HT-29 (cell line): ENCODE measurements at places on chromosomes 5 and 9.

GRCh38 chr9:123073441-123073840, 40.0 kb downstream of the GPR21 start:
- DNase-seq: no peak

GRCh38 chr5:82952326-82952725, 124.9 kb downstream of the TMEM167A start:
- DNase-seq: no peak

DNA sequence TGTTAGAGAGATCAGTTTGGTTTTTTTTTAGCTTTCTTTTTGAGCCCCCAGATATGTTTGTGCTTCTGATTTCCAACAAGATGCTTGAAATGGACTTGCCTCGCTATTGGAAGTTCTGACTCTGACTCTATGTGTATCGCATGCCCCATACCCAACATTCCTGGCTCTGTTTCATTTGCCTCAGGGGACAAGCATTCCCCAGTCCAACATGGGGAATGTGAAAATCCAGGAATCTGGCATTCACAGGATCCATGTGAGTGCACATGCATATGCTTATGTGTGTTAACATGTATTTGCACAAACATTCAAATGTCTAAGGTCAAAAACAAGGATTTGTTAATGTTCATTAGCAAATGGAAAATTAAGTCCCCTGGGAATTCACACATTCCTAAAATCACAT, 233.9 kb downstream of the TLR4 start:
- no peak for DNase-seq

DNA sequence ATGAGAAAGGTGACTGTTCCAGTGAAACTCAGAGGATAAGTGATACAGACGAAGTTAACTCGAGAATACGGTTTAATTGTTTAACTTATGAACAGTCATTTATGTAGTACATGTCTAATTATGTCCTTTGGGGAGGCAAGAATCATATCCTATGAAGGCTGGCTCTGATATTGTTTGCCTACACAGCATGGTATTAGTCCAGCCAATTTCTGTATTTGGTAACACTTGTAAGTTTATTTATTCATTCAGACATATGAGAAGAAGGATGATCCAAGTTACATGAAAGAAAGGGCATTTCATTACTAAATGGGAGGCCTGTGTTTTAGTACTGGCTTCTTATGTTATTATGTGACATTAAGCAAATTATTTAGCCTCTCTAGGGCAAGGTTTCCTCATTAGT, 199.7 kb downstream of the NNT start:
- DNase-seq: no peak

DNA sequence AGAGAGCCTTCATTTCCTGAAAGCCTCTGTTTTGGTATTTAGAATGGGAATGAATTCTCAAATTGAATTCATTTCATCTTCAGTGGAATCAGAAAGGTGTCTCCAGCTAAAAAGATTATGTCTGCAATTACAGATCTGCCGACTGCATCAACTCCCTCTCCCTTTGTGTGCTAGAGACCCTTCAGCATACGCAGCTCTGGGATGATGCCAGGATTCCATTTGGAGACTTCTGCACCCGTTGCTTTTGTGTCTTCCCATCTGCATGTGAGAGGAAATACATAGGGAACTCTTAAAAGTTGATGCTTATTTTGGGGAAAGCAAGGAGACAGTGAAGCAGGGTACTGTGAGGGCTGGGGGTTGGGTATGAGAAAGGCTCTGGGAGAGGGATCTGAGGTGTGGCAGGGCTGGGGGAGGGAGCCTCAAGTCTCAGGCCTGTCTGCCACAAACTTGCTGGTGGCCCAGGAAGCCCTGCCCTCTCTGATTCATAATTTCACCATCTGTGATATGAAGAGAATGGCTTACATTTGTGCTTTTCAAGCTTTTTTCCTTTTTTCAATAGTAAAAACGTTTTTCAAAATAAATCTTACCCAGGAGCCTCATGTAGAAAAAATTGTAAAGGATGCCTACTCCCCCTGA, 89.7 kb upstream of the SAP30L start:
- DNase-seq: no peak

- no peak for DNase-seq
Measured at GRCh38 chr5:148626081-148626613, 28.2 kb downstream of the HTR4 start.

DNA sequence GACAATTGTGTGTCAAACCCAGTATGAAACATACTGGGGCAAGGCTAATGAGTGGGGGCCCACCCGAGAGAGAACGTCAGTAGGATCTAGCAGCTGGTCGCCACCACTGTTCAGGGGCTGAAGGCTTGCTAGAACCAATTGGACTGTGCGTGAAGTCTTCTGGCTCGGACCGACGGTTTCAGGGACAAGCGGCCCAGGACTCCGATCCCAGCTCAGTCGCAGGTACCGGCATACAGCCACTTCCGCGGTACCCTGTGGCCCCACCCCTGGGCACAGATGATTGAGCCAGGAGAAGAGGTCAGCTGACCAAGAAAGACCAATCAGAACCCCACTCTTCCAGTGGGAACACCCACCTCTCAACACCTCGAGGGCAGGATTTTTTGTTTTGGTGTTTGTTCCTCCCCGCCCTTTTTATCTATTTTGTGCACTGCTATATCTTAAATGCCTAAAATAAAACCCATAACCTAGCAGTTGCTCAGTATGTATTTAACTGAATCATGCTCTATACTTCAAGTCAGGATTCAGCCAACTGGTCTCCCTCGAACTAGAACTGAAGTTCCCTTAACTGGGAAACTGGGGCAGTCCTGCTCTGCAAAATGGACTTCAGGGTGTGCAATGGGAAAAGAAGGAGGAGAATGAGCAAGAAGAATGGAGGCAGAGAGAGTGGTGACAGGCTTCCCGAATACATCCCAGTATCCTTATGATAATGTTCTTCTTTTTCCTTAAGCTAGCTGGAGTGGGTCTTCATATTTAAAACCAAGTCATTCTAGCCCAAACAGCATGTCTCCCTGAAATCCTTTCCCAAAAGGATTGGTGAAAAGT, 21.1 kb upstream of the CPEB4 start:
- no peak for DNase-seq

- DNase-seq: no peak
Measured at GRCh38 chr5:12313602-12314001, 409.4 kb upstream of the CTNND2 start.

GRCh38 chr5:123599171-123599570, 87.2 kb downstream of the CSNK1G3 start:
- no peak for DNase-seq

DNA sequence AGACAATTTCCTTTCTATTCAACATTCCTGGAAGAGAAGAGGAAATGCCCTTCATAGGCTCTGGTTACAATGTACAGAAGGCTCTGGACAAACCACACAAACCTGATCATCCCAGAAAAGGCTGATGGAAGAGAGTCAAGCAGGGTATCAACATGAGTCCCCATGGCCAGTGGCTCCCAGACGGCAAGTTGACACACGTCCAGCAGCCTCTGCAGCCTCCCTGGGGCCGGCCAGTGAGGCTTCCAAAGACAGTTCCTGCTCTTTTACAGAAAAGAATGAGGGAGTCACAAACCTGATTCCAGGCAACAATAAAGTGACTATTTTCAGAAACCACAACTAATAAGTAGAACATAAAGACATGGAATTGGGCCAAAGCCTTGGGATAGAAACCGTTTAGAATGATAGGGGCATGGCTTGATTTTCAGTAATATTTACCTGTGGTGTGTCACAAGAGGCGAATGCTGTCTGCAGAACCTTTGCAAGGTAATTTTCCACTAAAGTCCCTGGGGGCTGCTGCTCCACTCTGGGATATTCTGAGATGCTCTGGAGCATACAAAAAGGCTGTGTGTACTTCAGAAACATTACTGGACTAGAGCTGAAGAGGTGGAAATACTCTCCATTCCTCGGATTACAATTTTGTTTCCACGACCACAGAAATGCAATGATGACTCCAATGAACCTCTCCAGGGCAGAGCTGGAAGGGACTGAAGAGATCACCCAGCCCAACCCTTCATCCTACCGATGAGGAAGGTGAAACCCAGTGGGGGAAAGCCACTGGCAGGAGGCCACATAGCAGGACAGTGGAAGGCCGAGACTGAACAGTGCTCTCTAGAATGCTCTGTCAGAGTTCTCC, 10.4 kb downstream of the MED27 start:
- no peak for DNase-seq

DNA sequence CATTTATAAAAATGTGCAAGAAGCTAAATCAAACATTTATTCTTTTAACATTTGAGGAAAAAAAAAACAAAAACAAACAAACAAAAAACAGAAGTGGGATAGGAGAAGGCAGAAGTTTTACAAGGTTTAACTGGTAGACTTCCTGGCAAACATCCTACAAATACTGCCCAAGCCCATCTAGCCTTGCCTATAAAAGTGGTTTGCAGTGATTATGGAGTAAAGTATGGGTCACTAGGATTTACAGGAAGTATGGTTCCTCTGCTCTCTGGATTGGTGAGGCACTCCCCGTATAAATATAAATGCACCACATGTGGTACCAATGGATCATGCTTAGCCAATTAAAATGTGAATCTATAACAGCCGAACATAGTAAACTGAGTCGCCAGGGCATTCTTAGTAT, 291.9 kb downstream of the EDIL3 start:
- DNase-seq: no peak

- DNase-seq: no peak
Measured at GRCh38 chr9:127874301-127875221, 2.9 kb downstream of the AK1 start.

DNA sequence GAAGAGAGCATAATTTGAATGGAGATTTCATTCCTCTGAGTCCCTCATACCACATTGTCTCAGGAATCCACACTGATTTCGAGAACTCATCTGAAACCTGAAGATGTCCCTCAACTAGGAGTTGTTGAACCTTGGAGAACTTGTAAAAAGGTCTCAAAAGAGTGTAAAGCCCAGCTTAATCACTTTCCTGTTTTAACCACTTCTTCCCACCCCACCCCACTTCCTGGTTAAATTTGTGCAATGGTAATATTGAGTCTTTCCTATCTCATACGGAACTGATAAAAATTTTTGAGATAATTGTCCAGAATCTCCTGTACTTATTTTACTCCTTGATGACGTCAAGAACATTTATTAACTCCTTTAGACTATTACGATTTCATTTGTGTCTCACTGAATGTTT, 240.7 kb downstream of the ARRDC3 start:
- DNase-seq: no peak

- DNase-seq: no peak
Measured at GRCh38 chr5:39209924-39210323, 9.4 kb downstream of the FYB1 start.

- no peak for DNase-seq
Measured at GRCh38 chr9:114925039-114925438, 5.4 kb downstream of the TNFSF8 start.

GRCh38 chr9:121354141-121354540, 15.9 kb downstream of the STOM start:
- DNase-seq: no peak

- no peak for DNase-seq
Measured at GRCh38 chr9:32264170-32264864, 120.1 kb upstream of the ACO1 start.

DNA sequence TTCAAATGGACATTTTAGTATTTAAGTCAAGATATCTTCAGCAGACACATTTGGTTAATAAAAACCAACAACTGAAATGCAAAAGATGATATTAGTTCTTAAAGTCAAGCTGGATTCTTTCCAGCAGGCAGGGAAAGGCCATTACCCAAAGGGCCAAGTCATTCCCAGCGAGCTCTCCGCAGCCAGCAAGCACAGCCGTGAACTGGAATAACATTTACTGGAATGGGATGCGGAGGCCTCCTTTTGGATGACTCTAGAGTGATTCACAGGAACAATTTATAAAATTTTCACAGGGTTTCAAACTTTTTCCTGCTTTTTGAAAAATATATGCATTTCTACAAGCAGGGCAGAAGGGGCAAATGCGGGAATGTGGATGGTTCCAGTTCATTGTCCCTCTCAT, 76.6 kb upstream of the DAB2 start:
- DNase-seq: no peak

DNA sequence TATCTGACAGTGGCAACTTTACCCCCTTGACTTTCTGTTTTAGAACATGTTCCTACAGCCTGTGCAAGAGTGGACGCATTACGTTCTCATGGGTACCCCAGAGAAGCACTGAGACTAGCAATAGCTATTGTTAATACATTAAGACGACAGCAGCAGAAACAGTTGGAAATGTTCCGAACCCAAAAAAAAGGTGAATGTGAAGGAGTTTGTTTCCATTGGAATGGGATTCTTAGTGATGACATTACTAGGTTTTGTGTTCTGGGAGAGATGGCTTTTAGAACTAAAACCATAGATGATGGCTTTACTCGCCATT, 194.1 kb downstream of the ZSWIM6 start:
- no peak for DNase-seq

DNA sequence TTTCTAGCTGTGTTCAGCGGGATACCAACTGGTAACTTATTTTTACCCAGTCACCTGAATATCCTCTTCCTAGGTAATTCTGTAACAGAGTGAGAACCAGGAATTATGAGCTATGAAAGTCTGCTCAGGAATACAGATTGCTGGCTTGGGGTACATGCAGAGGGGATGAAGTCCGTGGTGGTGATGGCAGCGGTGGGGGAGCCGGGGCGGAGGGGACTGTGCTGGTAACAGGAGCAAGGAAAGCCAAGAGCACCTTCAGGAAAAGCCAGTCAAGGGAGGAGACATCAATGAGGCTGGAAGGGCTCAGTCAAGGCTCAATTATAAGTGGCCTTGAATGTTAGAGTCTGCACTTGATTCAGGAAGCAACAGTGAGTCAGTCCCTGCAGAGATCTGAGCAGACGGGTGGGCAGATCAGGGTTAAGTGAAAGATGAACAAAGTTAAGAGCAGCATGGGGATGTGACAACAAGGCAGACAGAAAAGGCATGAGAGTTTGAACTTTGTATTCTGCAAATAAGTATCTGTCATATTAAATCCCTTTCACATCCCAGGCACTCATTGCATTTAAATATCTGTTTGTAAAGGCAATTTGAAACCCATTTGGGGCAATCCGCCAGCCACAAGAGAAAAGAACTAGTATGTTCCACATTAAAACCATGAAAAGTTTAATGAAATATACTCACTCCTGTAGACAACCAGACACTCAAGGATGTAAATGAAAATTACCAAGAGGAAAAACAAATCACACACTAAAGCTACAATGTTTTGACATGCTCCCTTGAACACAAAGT, 101.2 kb downstream of the TTC39B start:
- no peak for DNase-seq

DNA sequence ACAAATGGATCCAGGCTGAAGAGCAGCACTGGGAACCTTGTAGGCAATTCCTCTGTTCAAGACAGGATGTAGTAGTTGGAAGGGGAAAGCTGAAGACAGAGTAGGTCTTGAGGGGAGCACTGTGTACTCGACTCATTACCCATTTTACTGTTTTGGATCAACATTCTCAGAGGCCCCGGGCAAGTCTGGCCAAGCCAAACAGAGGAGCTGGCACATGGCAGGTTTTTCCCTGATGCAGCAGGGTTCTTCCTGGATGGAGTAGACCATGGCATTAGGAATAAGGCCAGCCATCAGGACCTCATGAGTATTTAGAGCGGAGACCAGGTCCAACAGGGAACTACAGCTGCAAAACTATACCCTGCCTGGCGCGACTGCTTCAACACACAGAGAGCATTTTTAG, 4.4 kb downstream of the SVEP1 start:
- DNase-seq: no peak

DNA sequence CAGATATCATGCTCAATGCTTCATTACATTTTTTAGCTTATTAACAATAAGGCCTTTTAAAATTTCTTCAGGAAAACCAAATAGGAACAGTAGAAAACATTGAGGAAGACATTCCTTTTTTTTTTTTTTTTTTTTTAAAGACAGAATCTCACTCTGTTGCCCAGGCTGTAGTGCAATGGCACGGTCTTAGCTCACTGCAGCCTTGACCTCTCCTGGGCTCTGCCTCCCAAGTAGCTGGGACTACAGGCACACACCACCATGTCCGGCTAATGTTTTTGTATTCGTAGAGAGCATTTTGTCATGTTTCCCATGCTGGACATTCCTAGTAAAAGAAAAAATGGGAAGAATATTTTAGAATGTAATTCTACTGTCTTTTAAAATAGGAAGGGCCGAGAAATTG, 60.3 kb downstream of the LMNB1 start:
- no peak for DNase-seq
